Glomerular endothelial cell (primary cell): ENCODE measurements at places on chromosomes 5 and 9.

GRCh38 chr5:166671811-166672210, 1619.6 kb upstream of the WWC1 start:
- no peak for DNase-seq

DNA sequence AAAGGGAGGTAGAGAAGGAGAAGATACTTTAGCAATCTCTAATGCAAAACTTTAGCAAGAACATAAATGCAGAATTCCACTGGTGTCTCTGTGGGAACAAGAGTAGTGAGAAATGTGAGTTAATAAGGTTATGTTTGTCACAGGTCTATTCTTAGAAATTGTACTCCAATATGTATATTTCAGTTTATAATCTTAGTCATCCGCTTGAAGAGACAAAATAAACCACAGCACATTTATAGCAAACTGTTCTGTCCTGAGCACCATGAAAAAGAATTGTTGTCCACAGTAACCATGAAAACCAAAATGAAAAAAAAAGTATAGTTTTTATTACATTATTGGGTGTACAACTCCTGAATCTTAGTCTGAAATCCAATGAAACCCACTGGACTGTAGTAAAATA, 93.6 kb upstream of the TSLP start:
- no peak for DNase-seq

GRCh38 chr9:134546246-134546731, 95.3 kb upstream of the COL5A1 start:
- DNase-seq = no peak

- no peak for DNase-seq
Measured at GRCh38 chr5:3107156-3107611, 355.7 kb upstream of the IRX2 start.

- no peak for DNase-seq
Measured at GRCh38 chr9:136899196-136899595, 12.9 kb downstream of the TRAF2 start.

DNA sequence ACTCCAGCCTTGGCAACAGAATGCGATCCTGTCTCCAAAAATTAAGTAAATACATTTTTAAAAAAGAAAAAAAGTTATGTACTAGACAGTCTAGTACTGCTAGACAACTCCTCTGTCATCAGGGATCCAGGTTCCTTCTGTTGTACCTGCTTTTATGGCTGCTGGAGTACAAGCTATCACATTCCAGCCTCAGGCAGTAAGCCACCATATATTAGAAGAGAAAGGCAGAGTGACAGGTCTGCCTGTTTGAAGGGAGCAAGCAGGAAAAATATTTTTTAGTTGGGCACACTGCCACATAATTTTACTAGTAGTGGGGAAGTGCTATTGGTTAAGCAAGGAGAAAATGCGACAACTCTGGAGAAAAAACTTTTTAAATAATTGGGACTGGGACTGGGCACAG, 10.9 kb downstream of the RPS6 start:
- no peak for DNase-seq

GRCh38 chr5:88892669-88893068, 9.7 kb upstream of the MEF2C start:
- DNase-seq = no peak

GRCh38 chr9:136293476-136294077, 10.3 kb downstream of the CCDC187 start:
- no peak for DNase-seq

- no peak for DNase-seq
Measured at GRCh38 chr5:168908207-168908606, 329.0 kb upstream of the PANK3 start.

- no peak for DNase-seq
Measured at GRCh38 chr9:116646661-116647514, 40.2 kb upstream of the TRIM32 start.

DNA sequence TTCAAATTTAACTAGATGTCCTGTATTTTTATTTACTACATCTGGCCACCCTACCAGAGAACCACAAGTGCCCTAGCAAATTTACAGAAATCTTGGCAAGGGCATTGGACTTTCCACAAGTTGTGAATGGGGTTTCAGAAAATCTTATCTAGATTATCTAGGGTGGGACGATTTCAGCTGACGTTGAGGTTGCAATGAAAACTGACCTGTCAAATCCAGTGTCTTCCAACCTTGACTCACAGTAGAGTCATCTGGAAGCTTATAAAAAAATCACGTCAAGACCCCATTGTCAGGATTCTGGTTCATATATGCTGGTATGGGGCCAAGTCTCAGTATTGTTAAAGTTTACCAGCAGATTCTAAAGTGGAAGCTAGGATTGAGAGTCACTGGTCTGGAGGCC, 109.6 kb upstream of the ACTBL2 start:
- DNase-seq = no peak

GRCh38 chr5:39767916-39768315, 343.1 kb upstream of the DAB2 start:
- DNase-seq = no peak

DNA sequence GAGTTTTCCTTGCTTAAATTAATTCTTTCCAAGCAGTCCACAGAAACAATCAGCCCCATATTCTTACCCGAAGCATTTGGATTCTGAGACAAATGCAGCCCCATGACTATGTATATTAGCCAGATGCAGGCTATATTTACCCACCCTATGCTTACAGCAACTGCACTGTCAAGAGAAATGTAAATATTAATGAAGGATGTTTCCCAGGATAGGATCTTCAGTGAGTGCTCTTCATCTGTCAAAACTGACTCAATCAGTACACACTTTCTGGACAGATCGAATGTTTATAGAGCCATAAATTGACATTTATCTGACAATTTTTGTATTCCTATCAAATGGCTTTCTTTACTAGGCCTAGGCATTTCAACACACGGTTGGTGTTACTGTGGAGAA, 725.3 kb upstream of the SEMA6A start:
- no peak for DNase-seq
